ENCODE measurements at places on chromosomes 5 and 9. TPM values are rescaled to one million over a fixed set of nuclear protein-coding genes. Genes with fewer than 3 reads are reported as not detected.

- no peak for DNase-seq
Measured at GRCh38 chr9:99103054-99103895, 1.6 kb upstream of the TGFBR1 start.

GRCh38 chr9:18111146-18111545 lies 362.8 kb upstream of the ADAMTSL1 start:
- no peak for DNase-seq

DNA sequence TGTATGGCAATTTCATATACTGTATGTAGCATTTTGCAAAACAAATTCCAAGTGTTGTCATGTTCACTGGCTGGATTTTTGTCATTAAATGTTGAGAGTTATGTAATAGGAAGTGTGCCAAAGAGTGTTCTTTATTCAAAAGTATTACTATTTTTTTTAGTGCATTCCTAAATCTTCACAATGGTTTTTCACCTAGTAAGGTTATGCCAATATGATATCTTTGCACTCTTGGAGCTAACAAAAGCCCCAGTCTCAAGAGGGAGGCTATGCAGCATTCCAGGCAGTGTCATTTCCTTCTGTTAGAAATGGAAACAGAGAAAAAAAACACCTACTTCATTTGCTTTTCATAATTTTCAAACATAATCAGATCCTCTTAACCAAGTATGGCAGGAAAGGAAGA lies 5.1 kb upstream of the SSBP2 start:
- DNase-seq = no peak

The KIF4B gene
- 0.17 TPM for total RNA-seq

- DNase-seq = no peak
Measured at GRCh38 chr5:133362438-133362837, 249.9 kb downstream of the FSTL4 start.
